Left cardiac atrium (tissue), 4 donors: ENCODE measurements at places on chromosomes 5 and 9. TPM values are rescaled to one million over a fixed set of nuclear protein-coding genes. Genes with fewer than 3 reads are reported as not detected.
A peak's percentile ranks its signal among the peaks of the same experiment; 100 is the strongest.

- DNase-seq: no peak
These were observed 24.2 kb upstream of the CAMLG start for GRCh38 chr5:134714120-134714519.

DNA sequence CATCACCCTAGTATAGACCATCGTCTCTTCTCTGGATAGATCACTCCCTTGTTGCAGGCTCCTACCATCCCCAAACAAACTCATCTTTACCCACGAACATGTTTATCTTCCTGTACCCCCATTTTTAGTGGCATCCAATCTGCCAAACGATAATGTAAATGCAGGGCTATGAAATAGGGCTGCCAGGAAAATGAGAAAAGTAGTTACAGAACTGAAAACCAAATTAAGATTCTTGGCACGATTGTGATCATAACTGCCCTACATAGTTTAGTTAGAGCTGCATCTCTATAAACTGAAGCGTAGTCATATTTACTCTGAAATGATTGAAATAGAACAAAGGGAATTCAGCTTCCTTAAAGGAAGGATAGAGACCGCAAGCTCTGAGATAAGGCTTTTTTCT is 26.1 kb downstream of the ABITRAM start:
- DNase-seq: no peak

GRCh38 chr5:538271-538771 is 14.1 kb upstream of the SLC9A3 start:
- DNase-seq: no peak

GRCh38 chr5:40601198-40601868 is 78.4 kb upstream of the PTGER4 start:
- no peak for DNase-seq

- no peak for DNase-seq
These were observed 179.8 kb upstream of the EDIL3 start for GRCh38 chr5:84564321-84565075.

- no peak for DNase-seq
These were observed 17.1 kb downstream of the MSANTD3 start for GRCh38 chr9:100443781-100444768.

- DNase-seq: no peak
These were observed 196.4 kb downstream of the NR3C1 start for GRCh38 chr5:143207058-143207457.

GRCh38 chr5:33925278-33925677 is 10.9 kb upstream of the RXFP3 start:
- DNase-seq: no peak

- no peak for DNase-seq
These were observed 3.4 kb downstream of the FREM1 start for GRCh38 chr9:14906644-14907359.

DNA sequence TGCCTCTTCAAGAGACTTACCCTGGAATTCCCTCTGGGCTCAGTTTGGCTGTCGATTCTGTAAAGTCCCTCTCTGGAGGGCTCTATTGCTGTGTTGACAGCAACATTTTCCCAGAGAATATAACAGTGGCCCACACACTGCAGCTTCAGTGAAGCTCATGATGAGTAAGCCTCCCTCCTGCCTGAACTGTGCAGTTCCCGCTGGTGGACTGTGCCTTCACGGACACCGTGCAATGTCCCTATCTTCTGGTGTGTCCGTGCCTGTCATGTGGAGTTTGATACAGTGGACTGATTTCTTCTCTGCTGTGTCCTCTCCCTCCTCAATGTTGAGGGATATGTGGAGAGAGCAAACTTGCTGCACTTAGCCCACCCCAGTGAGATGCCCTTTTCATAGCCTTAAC is 109.0 kb downstream of the NTRK2 start:
- DNase-seq: no peak

- peak; percentile 24 for DNase-seq
These were observed 8.9 kb upstream of the FBXO38 start for GRCh38 chr5:148374690-148375360.

DNA sequence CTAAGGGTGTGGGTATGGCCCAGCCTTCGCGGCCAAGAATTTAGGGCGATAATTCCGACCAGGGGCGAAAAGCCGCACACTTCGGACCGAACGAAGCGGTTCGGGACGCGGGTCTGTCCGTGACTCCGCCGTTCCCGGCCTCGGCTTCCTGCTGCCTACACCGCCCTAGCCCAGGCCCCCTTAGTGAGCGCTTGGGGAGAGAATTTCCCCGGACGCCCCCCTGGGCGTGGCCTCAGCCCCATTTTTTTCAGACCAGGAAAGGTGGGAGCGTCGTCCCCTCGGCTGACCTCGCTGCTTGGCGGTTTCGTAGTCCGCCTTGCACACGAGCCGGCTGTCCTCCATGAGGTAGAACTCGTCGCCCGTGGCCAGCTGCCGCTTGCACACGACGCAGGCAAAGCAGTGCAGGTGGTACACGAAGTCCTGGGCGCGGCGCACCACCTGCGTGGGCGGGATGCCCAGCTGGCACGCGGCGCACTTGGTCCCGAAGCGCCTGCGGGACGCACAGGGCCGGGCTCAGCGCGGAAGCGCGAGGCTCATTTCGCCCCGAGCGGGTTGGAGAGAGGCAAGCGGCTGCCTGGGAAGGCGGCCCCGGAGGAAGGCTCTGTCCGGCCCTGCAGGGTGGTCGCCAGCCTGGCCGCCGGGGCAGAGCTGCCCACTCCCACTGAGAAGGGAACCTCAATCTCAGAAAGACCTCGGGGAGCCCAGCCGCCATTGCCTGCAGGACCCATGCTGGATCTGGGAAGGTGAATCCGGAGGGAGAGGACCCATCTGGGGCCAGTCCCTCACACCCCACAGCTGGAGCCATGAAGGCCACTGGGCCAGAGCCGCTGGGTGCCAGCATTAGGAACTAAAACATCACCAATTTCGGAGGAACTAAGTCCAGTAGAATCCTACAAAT is 5.3 kb downstream of the LHX3 start:
- no peak for DNase-seq

GRCh38 chr5:150931368-150931965 is 26.7 kb upstream of the ZNF300 start:
- DNase-seq: no peak

- DNase-seq: no peak
These were observed 11.4 kb upstream of the MACIR start for GRCh38 chr5:103247118-103247517.

DNA sequence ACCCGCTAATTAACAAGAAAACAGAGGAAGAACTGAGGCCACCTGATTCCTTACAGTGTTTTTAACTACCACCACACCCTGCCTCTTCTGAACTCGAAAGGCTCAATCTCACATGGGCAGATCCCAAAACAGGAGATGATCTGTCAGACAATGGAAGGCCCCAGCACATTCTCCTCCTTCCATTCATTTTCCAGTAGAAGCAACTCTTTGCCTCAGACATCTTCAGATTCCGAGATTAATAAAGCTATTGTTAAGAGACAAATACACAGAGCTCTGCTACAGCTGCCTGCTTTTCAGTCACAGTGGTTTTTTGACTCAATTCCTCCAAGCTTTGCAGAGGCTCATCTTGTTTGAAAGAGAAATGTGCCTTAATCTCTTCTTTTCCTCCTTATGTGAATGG is 127.2 kb upstream of the ADAMTSL1 start:
- no peak for DNase-seq

DNA sequence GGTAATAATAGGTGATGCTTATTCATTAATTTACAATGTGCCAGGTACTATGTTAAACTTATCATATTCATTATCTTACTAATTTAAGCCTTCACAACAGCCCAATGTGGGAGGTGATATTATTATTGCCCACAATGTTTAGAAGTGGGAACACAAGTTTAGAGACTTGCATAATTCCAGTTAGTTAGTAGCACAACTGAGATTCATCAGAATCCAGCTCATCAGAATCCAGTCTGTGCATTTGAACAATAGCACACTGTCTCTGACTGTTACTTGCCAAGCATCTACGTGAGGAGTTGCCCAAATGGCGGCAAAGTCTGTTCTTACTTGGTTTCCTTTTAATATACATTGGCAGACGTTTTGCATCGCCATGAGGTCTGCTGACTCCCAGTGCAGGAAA is 110.9 kb upstream of the BASP1 start:
- DNase-seq: no peak

DNA sequence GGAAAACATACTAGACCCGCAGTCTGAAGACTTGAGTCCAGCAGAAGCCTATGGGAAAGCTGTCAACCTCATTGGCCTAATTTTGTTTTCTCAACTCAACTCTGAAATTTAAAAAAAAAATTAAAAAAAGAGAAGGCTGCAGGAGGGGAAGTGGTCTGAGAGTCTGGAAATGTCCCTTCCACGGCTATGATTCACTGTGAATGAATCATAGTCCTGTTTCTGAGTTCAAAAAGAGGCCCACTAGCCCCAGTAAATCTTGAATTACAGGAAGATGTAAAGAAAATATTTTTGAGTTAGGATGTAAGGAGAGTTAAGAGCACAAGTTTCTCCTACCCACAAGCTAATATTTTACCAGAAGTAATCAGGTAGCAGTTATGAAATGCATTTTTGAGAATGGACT is 565.5 kb upstream of the DMAC1 start:
- DNase-seq: no peak

DNA sequence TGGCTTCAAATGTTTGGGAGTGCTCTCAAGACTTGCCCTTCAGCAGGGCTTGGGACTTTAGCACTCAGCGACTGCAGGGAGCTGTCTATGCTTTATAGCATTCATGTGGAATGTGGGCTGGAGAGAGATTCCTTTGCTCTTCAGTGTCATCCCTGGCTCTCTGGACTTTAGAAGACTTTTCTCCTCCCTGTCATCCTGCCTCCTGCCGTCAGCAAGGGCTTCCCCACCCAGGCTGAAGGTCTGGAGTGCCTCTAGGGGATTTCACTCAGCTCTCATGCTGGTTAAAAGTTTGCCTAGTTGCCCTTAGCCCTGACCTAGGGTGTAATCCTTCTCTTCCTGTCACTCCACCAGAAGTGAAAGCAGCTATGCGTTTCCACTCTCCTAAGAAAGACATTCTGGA is 210.9 kb downstream of the FRMD3 start:
- no peak for DNase-seq

DNA sequence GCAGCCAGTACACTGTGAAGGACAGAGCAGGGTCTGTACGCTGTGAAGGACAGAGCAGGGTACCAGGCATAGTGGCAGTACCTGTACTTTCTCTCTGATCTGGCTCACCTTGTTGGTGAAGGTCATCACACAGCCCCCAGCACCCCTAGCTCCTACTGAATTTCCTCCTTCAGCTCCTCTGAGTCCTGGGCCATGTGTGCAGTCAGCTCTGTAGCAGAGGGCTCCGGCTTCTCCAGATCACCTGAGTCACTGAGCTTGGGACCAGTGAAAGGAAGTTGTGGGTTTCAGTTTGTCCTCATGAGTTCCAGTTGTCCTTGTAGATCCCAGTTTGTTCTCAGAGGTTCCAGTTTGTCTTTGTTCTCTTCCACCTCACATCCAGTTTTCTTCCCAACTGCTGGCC is 5.5 kb downstream of the NUDT2 start:
- DNase-seq: no peak

GRCh38 chr9:114236391-114237138 is 81.2 kb downstream of the COL27A1 start:
- no peak for DNase-seq

- no peak for DNase-seq
These were observed 64.4 kb upstream of the COL15A1 start for GRCh38 chr9:98879094-98879962.

- no peak for DNase-seq
These were observed 102.6 kb downstream of the CAAP1 start for GRCh38 chr9:26789959-26790358.

DNA sequence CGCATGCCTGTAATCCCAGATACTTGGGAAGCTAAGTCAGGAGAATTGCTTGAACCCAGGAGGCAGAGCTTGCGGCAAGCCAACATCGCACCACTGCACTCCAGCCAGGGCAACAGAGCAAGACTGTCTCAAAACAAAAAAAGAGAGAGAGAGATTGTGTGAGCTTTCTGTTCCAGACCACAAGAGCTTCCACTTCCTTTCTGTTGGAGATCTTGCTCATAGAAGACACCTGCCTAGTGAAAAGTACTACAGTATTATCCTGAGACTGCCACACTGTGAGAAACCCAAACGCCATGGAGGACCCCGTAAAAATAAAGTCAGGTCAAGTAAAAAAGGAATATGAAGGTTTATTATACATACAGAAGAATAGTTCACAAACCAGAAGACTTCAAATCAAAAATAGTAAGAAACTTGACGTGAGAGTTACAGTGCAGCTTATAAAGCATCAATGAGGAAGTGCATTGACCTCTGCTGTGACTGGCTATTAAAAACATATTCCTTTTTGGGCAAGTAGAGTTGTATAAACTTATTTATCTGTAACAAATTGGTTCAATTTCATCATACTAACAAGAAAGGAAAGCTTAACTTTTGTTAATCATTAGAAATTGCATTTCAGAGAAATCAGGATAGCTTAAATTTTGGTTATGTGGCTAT is 4.3 kb upstream of the EMB start:
- no peak for DNase-seq

- DNase-seq: no peak
These were observed 101.7 kb downstream of the TMC1 start for GRCh38 chr9:72623156-72623555.

- no peak for DNase-seq
These were observed 107.9 kb downstream of the PHF2 start for GRCh38 chr9:93684161-93684765.

The PRDM9 gene
- total RNA-seq: not detected

The GDF9 gene
- total RNA-seq: not detected

The IFNB1 gene
- not detected for total RNA-seq

The PCDHAC2 gene
- total RNA-seq: 2.9 TPM

The SLC34A1 gene
- not detected for total RNA-seq

The IFNE gene
- not detected for total RNA-seq

The ENTPD8 gene
- not detected for total RNA-seq

The SLC36A2 gene
- total RNA-seq: not detected

The TMEM174 gene
- not detected for total RNA-seq

The DCTN3 gene
- 93.6 TPM for total RNA-seq

The PAM gene
- total RNA-seq: 3,652 TPM

The SLC6A7 gene
- total RNA-seq: not detected

The MEGF10 gene
- total RNA-seq: 1.1 TPM

The ANKDD1B gene
- total RNA-seq: not detected

The CLINT1 gene
- total RNA-seq: 54.0 TPM

The ALDOB gene
- total RNA-seq: 1.4 TPM

The DBH gene
- total RNA-seq: not detected

The SV2C gene
- total RNA-seq: not detected

The ALDH7A1 gene
- total RNA-seq: 25.2 TPM

The PCDHB12 gene
- total RNA-seq: 2.4 TPM

The PPWD1 gene
- 17.6 TPM for total RNA-seq

The C9 gene
- total RNA-seq: not detected
